Activated CD8-positive, alpha-beta T cell treated with anti-CD3 and anti-CD28 coated beads, Interleukin-2, amount 10 ng/mL, durations not matched to agents 7 days and 5 days (primary cell): ENCODE measurements at places on chromosomes 13 and 19.

- no peaks in the 10 kb centered on the region for H3K4me1 ChIP-seq
- DNase-seq = no peak
- no peak overlapping the region for H3K4me3 ChIP-seq
- H3K36me3 ChIP-seq = no peaks in the 10 kb centered on the region
These were observed 204.2 kb downstream of the TSHZ3 start for GRCh38 chr19:31145007-31145406.

GRCh38 chr13:112066624-112067004, 335 bp upstream of the SOX1 start:
- peak; percentile 35 for DNase-seq
- peaks cover 26% of the 10 kb centered on the region for H3K36me3 ChIP-seq
- no peaks in the 10 kb centered on the region for H3K4me1 ChIP-seq
- H3K27me3 ChIP-seq = peaks cover 67% of the 10 kb centered on the region
- no peak overlapping the region for H3K4me3 ChIP-seq

GRCh38 chr19:34925278-34925855, 1.3 kb upstream of the ZNF30 start:
- H3K27ac ChIP-seq = no peak overlapping the region
- H3K4me1 ChIP-seq = peaks cover 13% of the 10 kb centered on the region
- no peak for DNase-seq

DNA sequence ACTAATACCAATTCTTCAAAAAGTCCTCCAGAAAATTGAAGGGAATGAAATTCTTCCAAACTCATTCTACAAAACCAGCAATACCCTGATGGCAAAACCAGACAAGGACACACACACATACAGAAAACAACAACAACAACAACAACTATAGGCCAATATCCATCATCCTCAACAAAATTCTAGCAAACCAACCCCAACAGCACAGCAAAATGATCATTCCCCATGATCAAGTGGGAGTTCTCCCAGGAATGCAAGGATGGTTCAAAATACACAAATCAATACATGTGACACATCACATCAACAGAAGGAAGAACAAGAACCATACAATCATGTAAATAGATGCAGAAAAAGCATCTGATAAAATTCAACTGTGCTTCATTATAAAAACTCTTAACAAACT, 18.7 kb upstream of the ZNF181 start:
- H3K36me3 ChIP-seq = peaks cover 9% of the 10 kb centered on the region
- no peak overlapping the region for H3K4me3 ChIP-seq

DNA sequence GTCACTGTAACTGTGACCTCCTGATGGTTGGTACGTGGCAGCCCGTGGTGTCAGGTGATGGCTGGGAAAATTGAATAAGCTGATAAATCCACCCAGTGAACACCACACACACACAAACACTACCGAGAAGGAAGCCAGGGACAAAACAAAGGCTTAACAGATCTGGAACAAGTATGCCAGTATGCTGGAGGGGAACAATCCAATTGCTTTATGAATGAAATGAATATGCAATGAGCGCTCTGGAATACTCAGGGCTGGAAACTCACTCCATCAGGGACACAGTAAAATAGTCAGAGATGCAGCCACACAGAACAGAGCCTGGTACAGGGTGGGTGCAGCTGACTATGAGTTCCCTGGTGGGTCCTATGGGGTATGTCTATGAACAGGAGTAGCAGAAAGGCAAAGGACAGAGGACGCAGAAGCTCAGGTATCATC, 16.7 kb downstream of the TMTC4 start:
- peaks cover 74% of the 10 kb centered on the region for H3K36me3 ChIP-seq
- no peak for DNase-seq
- no peak overlapping the region for H3K4me3 ChIP-seq
- peaks cover 36% of the 10 kb centered on the region for H3K4me1 ChIP-seq

DNA sequence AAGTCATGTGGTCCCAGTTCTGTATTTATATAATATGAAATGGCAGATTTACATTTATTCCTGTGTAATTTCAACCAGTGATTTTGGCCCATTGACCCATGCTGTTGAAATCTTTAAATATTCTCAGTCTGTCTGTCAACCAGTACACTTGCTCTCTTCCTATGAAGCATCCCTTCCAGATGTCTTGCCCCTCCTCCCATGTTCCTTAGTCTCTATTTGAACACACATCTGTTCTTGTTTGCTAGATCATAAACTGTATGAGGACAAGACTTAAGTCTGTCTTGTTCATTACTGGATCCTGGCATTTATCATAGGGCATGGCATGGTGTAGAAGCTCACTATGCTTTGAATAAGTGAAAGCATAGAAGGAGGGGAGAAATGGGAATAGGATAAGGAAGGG, 34.9 kb downstream of the STARD13 start:
- H3K36me3 ChIP-seq = no peaks in the 10 kb centered on the region
- H3K27me3 ChIP-seq = no peaks in the 10 kb centered on the region
- no peak for DNase-seq
- no peak overlapping the region for H3K4me3 ChIP-seq
- H3K4me1 ChIP-seq = no peaks in the 10 kb centered on the region

- no peaks in the 10 kb centered on the region for H3K27me3 ChIP-seq
- DNase-seq = no peak
- no peak overlapping the region for H3K27ac ChIP-seq
- H3K36me3 ChIP-seq = peaks cover 69% of the 10 kb centered on the region
- H3K4me3 ChIP-seq = no peak overlapping the region
These were observed 5.4 kb downstream of the ZNF8 start for GRCh38 chr19:58284199-58284598.

DNA sequence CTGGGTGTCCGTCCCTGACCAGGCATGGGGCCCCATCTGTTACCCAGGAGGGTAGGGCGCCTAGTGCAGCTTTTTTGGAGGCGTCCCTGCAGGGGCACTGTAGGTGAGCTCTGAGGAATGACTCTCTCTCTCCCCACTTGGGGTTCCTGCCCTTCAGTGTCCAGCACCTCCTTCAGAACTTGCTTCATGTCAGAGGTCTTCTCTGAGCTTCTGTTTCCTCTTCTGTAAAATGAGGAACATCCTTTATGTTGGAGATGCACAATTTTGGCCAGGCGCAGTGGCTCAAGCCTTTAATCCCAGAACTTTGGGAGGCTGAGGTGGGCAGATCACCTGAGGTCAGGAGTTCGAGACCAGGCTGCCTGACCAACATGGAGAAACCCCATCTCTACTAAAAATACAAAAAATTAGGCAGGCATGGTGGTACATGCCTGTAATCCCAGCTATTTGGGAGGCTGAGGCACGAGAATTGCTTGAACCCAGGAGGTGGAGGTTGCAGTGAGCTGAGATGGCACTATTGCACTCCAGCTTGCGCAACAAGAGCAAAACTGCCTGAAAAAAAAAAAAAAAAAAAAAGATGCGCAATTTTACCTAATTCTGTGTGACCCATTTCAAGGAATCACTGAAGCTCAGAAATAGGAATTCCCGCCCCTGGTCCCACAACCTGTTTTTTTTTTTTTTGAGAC, 15.2 kb upstream of the PIK3R2 start:
- H3K4me3 ChIP-seq = no peak overlapping the region
- H3K27ac ChIP-seq = no peak overlapping the region
- no peaks in the 10 kb centered on the region for H3K4me1 ChIP-seq
- peaks cover 33% of the 10 kb centered on the region for H3K36me3 ChIP-seq
- DNase-seq = no peak

- peaks cover 53% of the 10 kb centered on the region for H3K4me1 ChIP-seq
- no peak for DNase-seq
- H3K27ac ChIP-seq = no peak overlapping the region
- H3K36me3 ChIP-seq = peaks cover 50% of the 10 kb centered on the region
These were observed 17.9 kb downstream of the TFDP1 start for GRCh38 chr13:113602291-113602988.

DNA sequence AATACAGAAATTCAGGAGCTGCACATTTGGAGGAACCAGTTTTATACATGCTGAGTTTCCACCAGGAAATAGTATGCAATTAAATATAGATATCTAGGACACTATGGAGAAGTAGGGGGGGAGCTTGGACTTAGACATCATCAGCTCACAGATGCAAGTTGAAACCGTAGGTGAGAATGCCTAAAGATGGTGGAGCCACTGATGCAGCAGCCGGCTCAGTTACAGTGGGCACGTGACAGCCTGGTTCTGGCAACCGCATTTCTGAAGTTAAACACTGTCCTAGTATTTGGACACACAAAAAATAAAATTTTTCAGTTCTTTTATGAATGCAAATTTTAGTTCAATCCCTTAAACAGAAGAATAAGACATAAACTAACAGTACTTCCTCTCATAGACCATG, 91.5 kb upstream of the FRY start:
- H3K4me3 ChIP-seq = no peak overlapping the region
- no peak overlapping the region for H3K27ac ChIP-seq
- no peaks in the 10 kb centered on the region for H3K4me1 ChIP-seq

DNA sequence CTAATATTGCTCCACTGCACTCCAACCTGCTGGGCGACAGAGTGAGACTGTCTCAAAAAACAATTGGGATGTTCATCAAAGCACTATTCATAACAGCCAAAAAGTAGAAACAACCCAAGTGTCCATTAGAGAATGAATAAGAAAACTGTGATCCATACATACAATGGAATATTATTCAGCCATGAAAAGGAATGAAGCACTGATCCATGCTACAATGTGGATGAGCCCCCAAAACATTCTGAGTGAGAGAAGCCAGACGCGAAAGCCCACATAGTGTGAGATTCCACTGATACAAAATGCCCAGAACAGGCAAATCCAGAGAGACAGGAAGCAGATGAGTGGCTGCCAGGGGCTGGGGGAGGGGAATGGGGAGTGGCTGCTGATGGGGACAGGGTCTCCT, 16.0 kb downstream of the KLF2 start:
- peak overlapping the region; percentile 1 for H3K27ac ChIP-seq
- peaks cover 13% of the 10 kb centered on the region for H3K27me3 ChIP-seq
- DNase-seq = no peak
